AG04450 (cell line): ENCODE measurements at places on chromosomes 12 and 14. TPM values are rescaled to one million over a fixed set of nuclear protein-coding genes. Genes with fewer than 3 reads are reported as not detected.

Gene SYNDIG1L
- not detected in 2 replicates for polyA plus RNA-seq

DNA sequence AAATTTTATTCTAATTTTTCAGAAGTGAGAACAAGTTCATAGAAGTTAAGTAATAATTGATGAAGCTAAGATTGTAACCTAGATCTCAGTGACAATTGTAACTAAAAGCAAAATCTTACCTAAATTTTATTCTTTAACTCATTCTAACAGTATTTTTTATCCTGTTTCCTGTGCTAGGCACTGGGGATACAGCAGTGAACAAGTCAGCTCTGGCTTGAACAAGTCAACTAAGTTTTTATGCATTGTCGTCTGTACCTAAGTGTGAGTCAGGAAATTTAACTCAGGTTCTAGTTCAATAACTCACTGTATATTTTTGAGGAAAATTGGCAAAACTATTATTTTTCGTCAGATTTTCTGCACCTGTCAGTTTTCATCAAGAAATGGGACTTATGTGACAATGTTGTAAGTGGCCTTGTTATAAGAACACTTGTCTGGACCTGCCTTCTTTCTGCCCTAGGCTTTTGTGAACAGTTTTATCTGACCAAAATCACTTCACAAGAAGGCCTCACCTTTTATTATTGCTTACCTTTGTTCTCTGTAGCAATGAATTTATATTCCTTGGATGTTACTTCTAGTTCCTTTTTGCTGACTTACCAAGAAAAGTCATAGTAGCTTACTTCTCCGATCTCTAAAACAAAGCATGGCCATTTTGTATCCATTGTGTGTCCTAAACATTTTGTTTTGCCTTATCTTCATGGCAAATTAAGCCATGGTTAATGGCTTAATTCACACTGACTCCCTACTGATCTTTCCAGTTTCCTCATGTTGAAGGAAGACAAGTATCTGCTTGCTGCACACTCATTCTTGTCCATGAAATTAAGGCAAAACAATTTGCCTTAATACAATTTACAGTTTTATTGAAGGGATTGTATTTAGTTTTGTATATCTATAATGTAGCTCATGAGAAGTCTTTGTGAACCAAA lies 2.7 kb downstream of the TMTC3 start:
- no peak for DNase-seq

DNA sequence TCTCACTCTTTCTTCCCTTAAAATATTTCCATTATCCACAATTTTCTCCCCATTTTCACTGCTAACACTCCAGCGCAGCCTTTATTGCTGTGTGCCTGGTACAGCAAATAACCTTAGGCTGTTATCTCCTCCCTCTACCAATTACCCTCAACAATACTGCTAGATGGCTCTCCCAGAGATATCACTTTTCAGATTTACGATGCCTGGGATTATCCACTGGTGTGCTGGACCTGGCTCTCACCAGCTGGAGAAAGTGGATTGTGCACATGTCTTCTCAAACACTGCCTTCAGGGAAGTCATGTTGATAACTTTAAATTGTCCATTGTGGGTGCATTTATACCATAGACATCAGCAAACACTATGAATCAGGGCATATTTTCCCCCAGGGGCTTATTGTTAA lies 101.9 kb upstream of the ADAMTS20 start:
- DNase-seq: no peak

Gene WNT1
- polyA plus RNA-seq: not detected in 2 replicates

- DNase-seq: no peak
Measured at GRCh38 chr12:40802656-40803055, 110.4 kb downstream of the CNTN1 start.

DNA sequence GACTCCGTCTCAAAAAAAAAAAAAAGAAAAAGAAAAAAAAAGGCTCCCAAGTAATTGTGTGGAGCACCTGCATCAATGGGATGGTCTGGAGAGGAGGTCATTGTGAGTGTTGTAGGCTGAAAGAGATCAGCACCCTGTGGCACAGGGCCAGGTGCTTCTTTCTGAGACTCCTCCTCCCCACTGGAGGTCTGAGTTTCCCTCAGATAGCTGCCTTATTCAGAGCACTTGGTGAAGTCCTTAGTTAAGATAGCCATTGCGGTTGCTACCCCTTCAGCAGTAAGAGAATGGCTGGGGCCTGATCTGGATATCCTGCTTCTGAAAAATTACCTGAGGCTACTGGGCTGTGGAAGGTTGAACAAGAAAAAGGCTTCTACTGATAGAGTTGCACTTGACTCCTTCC lies 69.8 kb downstream of the ANO6 start:
- DNase-seq: no peak

DNA sequence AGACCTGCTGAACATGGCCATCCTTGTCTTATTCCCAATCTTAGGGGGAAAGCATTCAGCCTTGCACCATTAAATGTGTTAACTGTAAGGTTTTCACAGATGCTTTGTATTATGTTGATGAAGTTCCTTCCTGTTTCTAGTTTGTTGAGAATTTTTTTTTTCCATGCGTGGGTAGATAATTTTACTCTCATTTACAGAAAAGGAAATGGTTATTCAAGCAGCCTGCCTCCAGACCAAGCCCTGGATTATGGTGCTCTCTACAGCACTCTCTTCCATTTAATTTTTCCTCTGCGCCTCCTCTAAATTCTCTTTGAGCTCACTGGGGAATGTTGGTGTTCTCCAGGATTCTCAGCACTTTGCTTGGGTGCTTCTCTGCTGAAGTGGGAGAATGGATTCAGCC lies 179.3 kb upstream of the PZP start:
- DNase-seq: no peak

DNA sequence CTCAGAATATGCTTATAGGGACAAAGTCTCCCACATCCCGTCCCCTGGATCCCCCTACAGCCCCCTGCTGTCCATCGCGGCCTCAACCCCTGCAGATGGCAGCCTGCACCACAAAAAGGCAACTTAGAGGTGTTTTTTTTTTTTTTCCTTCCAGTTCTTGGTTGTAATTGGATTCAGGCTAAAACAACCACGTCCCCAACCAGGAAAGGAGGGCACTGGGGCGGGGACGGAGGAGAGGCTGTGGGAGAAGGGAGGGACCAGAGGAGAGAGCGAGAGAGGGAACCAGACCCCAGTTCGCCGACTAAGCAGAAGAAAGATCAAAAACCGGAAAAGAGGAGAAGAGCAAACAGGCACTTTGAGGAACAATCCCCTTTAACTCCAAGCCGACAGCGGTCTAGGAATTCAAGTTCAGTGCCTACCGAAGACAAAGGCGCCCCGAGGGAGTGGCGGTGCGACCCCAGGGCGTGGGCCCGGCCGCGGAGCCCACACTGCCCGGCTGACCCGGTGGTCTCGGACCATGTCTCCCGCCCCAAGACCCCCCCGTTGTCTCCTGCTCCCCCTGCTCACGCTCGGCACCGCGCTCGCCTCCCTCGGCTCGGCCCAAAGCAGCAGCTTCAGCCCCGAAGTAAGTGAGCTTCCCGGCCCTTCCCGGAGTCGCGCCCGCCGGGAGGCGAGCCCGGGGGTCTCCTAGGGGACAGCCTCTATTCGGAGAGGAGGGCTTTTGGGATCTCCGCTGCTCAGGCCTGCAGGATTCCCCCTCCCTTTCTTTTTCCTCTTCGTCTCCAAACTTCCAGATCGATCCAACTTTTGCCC lies at the start of gene MMP14:
MMP14 (plus strand) TSS at position 285 of the 813 bp plus-strand sequence; CDS start at position 518, 233 bp downstream.
- DNase-seq: no peak

Gene WSCD2
- polyA plus RNA-seq: not detected in 2 replicates

Gene PRICKLE1
- polyA plus RNA-seq: 36.0 and 50.0 TPM in 2 replicates

DNA sequence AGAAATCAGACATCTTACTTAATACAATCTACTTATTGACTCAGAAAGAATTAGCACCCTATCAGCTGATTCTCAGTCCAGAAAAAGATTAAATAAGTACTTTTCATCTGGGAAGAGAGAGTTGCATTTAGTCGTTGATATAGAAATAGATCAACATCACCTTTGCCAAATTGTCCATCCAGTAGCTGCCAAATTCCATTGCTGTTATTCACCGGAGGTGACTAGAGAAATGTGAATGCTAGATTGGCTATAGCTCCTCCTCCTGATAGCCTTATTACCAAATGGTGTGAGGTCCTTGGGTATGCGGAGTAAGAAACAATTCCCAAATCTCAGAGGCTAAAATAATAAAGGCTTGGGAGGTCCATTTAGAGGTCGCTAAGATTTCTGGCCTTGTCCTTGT lies 723.3 kb upstream of the FLRT2 start:
- no peak for DNase-seq

DNA sequence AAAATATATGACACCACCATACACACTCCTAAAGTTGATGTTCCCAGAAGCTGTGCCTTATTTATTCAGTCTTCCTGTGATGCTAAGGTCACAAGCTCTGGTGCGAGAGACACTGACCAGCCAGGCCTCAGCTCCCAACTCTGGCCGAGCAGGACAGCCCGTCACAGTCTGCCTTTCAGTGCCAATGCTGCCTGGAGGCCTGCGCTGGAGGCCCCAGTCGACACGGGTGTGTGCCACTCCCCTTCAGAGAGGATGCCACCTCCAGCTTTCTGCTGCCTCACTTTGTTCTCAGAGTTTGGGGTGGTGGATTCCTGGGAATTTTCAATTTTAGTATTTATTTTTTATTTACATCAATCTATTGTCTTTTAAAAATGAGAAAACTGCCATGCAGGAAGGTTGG lies 7.3 kb upstream of the PAPLN start:
- no peak for DNase-seq

Gene PKP2
- polyA plus RNA-seq: 0.02 TPM in 1 of 2 replicates, not detected in the other

GRCh38 chr12:90045559-90045958 lies 336.9 kb upstream of the ATP2B1 start:
- no peak for DNase-seq

Gene B3GNT4
- 0.12 and 0.32 TPM in 2 replicates for polyA plus RNA-seq

Gene TAS2R46
- 0.30 TPM in 1 of 2 replicates, not detected in the other for polyA plus RNA-seq

DNA sequence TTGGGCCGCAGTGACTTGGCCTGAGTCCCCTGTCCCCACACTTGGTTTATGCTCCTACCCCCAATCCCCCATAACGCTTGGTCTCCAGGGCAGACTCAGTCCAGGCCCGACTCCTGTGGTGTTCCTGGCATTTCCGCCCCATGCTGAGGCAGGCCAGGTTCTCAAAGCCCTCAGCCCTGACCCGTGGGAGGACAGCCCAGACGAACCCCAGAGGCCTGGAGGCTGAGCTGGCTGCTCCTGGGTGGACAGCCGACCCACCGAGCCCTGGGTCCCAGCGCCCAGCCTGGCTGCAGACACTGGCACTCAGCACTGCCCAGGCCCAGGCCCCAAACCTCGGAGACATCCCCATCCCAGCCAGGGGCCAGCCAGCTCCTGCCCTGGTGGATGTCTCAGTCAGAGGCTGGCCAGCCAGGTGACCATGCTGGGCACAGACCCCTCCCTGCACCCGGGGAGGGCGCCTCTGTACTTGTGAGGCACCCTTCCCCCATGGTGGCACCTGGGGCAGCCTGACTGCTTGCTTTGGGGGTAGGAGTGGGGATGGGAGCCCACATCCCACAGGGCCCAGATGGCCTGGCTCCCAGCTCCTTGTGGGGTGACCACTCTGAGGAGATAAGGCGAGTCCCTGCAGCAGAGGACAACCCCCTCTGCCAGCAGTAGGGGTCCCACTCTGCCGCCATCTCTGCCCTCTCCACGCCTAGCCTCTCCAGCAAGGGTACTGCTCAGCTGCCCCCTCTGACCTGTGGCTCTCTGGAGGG lies 1.4 kb downstream of the PLD4 start:
- no peak for DNase-seq

GRCh38 chr14:104205781-104206180 lies 67.4 kb downstream of the KIF26A start:
- DNase-seq: no peak

GRCh38 chr12:58009405-58010195 lies 68.2 kb downstream of the ATP23 start:
- DNase-seq: no peak

- no peak for DNase-seq
Measured at GRCh38 chr14:29355331-29355730, 572.3 kb downstream of the PRKD1 start.

DNA sequence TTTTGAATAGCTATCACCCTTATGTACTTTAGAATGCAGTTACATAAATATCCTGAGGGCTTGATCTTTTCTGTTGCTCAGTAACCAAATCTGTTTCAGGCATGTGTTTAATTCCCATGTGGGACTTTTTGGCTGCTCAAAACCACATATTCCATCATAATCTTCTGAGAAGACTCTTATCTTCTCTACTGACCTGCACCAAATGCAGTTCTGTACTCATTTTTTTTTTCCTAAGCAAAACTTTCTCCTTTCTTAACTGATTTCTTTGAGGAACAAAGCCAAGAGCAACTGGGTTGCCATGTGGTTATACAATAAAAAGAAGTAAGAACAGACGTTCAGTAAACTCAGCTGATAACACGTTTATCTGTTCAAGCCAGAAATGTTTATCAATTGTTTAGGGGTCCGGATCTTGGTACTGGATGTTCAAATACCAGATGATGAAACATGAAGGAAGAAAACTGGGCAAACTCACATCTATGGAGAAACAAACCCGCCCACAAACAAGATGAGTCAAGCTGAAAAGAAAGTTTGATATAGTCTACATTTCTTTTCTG lies 50.1 kb downstream of the TMEM132C start:
- DNase-seq: no peak

DNA sequence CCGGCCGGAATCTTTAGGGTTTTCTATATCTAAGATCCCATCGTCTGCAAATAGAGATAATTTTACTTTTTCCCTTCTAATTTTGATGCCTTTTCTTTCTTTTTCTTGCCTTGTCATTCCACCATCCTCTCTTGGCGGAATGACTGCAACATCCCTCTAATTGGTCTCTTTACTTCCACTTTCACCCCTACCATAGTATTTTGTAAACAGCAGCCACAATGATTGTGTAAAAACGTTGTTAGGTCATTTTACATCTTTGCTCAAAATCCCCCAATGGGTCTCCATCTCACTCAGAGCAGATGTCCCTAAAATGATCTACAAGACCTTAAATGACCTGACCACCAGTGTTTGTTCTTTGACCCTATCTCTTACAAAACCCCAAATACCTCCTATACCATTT lies 80.0 kb upstream of the STAC3 start:
- DNase-seq: no peak

Gene TBX3
- 42.2 and 54.8 TPM in 2 replicates for polyA plus RNA-seq

GRCh38 chr14:39581474-39581873 lies 149.2 kb upstream of the FBXO33 start:
- no peak for DNase-seq

DNA sequence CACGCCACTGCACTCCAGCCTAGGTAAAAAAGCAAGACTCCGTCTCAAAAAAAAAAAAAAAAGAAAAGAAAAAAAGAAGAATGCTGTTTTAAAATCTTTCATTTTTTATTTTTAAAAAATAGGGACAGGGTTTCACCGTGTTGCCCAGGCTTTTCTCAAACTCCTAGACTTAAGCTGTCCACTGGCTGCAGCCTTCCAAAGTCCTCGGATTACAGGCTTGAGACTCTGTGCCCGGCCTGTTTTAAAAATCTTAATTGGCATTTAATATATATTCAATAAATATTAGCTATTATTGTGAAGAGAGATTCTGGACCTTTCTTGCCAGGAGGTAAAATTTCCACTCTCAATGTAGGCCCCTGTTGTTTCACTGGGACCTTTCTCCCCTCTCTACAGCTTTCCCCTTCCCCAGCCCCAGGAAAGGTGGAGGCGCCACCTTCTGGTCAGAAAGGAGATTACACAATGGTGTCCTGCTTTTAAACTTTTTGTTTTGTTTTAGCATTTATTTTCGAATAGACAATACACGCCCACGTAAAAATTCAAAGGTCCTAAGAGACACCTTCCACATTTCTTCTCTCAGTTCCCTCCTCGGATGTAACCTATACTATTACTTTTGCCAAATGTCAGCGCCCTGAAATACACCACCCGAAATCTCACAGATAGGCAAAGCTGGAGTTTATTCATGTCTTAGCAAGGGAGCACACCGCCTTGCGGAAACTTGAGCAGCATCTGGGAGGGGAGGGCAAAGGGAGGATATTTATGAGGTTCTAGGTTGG lies 23.8 kb upstream of the PHC1 start:
- peak; percentile 10 for DNase-seq

Gene BBS10
- 13.5 and 20.0 TPM in 2 replicates for polyA plus RNA-seq

Gene OR6C2
- not detected in 2 replicates for polyA plus RNA-seq

GRCh38 chr12:115323223-115323905 lies 639.4 kb upstream of the TBX3 start:
- peak; percentile 32 for DNase-seq
